ENCODE measurements at places on chromosomes 3 and 15.
A peak's percentile ranks its signal among the peaks of the same experiment; 100 is the strongest.

DNA sequence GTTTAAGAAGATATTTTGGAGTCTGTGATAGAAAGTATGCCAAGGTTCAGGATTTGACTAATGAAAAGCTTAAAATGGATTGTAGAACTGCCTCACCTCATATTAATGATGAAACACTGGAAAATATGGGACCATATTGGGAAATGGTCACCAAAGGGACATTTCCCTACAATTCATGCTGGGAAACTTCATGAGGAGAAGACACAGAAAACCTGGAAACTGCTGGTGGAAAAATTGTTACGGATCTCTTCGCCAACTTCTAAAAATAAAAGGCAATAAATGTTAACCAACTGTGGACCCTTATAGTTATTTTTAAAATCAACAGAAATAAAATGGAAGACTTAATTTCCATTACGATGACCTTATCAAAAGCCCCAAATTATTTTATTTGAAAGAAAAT, 97.6 kb upstream of the FRMD4B start:
- no peak for DNase-seq

DNA sequence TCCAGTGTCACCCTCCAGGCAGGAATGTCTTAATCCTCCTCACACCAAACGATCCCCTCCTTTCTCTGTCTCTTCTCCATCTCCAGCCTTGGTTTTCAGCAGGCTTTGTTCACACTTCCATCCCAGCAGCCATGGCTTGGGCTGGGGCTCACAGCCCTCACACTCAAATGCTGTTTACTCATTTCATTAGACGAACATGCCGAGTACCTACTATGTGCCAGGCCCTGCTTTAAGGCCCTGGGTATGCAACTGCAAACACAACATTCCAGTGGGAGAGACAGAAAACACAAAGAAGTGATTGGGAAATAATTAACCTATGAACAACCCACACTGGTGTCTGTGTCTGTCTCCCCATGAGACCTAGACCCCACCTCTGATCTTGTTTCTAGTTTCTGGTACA, 43.9 kb downstream of the LYZL4 start:
- DNase-seq: no peak

DNA sequence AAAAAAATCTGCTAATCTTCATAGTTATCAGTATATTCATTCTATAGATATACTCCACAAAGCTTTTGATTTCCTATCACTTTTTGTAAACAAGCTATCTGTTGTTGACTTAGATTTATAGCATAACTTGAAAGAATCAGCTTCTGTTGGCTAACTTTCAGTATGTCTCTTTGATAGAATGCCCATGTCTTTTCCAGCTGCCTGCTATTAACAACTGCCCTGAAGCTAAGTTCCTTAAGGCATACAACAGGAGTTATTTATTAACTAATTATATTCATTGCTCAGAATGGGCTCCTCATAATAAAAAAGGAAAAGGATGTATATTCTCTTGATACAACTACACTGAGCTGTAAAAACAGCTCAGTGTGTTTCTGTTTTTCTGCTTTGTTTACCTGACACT, 293.9 kb downstream of the TUSC7 start:
- DNase-seq: no peak

DNA sequence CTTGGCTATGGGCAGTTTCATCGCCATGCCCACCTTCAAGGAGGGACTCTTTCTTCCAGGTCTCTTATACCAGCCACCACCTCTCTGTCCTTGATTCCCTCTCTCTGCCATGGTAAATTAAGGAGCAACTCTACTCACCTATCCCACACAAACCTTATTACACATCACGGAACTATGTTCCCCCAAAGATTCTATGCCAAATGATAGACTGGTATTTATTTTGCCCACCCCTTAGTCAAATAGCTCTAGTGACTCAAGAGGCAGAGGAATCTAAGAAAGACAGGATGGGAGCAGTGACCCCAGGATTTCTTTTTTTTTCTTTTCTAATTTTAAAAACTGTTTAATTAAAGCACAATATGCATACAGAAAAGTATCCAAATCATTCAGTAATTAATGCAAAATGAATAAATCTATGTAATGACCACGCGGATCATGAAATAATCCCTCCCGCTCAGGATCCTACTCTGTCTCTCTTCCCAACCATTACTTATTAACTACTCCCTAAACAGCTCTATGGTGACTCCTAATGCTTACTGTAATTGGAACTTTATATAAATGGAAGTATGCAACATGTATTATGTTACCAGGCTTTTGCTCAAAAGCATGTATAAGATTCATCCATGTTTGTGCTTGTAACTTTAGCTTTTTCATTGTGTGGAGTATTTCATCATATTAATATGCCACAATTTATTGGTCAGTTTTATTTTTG, 410.8 kb upstream of the RASGRP1 start:
- no peak for DNase-seq

- DNase-seq: no peak
Observed at GRCh38 chr3:149881879-149882278, 68.9 kb downstream of the RNF13 start.

- DNase-seq: no peak
Observed at GRCh38 chr15:88987934-88988671, 74.9 kb upstream of the MFGE8 start.

DNA sequence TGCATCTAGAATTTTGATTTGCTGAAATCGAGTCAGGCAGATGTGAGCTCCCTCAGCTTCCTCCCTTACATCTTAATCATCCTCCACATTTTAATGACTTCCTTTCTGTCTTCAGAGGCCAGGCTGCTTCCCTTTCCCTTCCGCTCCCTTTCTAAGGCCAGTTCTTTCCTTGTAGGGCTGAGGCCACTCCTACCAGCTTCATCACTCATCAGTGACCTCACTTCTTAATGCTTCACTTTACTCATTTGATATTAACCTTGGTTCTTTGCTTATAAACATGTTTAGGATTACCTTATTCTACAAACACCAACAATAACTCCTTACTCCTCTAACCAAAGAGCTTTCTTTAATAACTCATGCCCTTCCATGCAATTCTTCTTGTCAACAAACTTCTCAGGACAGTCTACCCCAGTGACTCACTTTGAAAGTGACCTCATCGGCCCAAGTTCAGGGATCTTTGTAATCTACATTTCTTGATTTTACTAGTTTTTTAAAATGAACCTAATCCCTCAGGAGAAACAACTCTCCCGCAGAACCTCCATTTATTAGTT, 23.9 kb downstream of the ILDR1 start:
- DNase-seq: no peak

GRCh38 chr15:43792761-43793476, 799 bp downstream of the SERF2 start:
- DNase-seq: peak; percentile 77

DNA sequence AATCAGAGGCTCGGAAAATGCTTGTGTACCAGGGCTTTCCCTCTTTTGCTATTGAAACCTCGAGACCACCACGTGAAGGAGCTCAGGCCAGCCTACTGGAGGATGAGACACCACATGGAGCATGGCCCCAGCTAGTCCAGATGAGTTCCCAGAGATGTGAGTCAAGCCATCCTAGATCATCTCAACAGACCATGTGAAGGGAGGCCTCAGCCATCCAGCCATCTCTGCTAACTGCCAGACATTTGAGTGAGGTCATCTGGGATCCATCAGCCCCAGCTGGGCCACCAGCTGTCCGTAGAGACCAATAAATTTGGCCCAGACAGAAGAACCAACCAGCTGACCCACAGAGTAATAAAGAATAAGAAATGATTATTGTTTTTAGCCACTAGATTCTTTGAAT, 62.8 kb upstream of the PROK2 start:
- DNase-seq: no peak

DNA sequence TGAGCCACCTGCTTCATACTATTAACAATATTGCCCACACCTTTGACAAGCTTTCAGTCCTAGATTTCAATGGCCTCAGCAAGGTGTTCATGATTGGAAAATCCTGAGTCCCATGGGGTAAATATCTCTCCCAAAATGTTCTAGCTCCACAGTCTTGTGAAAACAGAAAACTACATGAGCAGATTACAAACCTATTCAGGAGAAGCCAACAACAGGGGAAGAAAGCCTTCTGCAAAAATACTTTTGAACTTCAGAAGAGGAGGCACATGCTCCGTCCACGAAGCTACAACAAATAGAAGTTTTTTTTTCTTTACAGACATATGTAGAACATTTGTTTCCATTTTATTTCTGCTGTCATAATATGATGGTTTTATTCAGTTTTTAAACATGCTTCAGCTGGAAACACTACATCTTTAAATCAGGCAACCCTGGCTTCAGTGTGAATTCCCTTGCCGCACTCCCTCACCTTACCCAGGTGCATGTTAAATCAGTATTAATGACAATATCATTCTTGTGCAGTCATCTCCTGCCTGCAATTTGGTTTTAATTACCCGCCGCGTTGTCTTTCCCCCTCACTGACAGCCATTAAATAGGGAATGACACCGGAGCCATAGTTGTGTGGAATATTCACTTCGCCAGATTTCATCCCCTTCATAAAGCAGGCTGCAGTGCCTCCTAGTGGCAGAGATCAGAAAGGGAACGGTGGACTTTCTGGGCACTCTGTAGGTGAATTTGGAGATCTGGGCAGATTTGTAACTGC, 725.5 kb upstream of the ARRDC4 start:
- DNase-seq: no peak

DNA sequence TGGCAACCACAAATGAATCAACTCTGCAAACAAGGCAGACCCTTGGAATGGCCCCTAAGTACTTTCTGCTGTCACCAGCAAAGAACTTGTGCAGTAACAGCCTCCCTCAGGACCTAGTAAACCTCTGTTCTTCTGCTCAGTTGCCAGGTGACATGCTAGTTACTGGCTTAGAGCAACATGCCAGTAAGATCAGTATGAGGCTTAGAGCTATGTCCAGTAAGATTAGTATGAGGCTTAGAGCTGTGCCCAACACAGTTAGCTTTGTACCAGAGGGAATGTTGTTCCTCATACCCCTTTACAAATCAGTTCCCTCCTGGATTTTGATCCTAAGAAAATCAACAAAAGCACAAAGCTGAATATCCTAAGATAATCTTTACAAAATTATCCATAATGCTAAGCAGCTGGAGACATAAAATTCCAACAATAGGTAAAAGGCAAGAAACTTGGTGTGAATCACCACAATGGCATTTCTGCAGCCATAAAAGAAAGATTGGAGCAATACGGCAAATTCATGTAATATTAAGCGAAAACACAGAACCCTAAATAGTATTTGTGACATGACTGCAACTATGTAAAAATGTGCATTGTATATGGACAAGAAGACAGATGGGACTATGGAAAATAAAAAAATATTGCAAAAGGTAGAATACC, 107.3 kb upstream of the LPP start:
- no peak for DNase-seq

DNA sequence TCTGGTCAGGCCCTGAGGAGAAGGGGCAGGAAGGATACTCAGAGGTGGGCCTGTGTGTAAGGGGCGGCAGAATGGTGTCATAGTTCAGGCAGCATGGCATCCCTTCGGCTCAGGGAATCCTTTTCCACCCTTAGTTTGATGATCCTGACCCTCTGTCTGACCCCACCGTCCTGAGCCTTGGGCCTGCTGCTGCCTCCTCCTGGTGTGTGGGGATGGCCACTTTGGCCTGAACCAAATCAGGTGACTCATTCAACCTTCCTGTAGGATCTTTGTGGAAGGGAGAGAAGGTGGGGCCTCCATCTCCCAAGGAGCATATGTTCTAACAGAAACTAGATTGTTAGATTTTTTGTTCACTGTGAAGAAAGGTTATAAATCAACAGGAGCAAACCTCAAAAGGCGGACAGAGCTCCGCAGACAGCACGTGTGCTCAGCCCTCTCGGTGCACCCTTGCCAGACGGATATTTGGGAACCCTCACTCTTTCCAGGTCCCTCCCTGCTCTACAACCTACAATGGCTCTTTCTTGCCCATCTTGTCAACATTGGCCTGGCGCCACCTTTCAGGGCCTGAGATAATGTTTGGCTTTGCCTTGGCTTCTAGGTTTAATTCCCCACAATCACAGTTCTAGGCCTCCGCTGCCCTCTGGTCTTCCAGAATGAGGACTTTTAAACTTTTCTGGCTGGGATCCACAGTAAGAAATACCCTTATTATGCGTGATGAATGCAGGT, 21.7 kb downstream of the THSD4 start:
- DNase-seq: no peak

- DNase-seq: no peak
Observed at GRCh38 chr3:53590606-53591005, 96.2 kb downstream of the CACNA1D start.

GRCh38 chr3:127768346-127769008, 53.8 kb downstream of the MGLL start:
- peak; percentile 77 for DNase-seq

DNA sequence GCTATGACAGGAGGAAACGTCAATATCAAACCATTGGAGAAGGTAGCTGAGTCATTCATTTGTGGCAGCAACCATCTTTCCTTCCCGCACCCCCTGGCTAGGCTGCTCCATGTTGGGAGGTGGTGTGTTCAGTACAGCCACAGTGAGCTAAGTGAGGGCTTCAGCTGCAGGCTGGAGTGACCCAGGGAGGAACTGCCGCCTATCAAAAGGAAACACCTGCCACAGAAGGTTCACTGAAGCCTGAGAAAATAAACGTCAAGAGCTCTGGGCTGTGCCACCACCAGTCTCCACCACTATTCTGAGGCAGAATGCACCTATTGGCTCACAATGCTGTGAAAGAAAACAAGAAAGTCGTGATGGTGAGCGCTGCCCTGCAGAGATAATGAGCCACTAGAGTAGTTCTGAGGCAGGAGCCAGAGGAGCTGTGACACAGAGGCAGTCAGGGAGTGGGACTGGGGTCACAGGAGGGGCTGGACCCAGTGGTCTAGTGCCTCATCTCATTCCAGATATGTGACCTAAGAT, 34.8 kb upstream of the CD47 start:
- no peak for DNase-seq

DNA sequence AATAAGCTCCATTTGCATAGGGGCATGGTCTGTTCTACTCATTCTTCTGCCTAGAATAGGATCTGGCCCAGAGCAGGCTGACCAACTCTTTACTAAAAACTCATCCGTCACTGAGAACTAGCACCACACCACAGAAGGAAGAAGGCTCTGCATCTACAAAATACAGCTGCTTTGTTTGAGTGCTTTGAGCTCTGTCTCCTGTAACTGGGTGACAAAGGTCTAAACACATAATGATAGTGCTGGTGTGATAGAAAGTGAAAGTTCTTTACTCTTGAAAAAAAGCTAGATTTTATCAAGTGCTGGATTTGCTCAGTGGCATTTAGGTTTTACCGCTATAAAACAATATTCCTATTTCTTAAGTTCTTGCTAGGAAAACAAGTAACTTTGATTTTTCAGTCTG, 140.7 kb downstream of the FHIT start:
- no peak for DNase-seq

GRCh38 chr15:37028625-37029296, 71.6 kb downstream of the MEIS2 start:
- DNase-seq: no peak

Data from aorta (tissue), 5 donors.